Ecto neural progenitor cell (in vitro differentiated cells): ENCODE measurements at places on chromosomes 11 and 22.
A peak's percentile ranks its signal among the peaks of the same experiment; 100 is the strongest.

DNA sequence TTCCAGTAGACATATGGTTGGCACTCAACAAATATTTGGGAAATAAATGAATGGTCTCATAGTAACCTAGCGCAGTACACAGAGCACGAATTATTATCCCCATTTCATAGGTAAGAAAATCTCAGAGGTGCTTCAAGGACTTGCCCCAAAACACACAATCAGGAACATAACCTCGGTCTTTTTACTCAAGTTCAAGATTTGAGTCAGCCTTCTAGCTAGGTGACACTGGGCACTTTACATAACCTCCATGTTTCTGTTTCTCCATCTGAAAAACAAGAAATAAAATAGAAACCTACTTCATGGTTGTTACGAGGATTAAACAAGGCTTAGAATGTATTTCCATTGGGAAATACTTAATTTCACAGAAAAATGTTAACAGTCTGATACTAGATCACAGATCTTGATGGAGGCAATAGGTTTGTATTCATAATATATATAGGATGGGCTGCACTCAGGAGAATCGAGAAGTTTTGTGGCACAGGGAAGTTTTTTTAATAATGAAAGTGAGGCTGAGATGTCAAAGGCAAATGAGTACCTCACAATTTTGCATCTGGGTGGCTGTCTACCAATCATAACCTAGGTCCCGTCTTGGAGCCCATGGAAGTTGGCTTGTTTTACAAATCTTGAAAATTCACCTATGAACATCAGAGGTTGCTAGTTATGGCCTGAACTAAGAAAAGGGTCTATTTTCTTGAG lies 147.4 kb upstream of the ZC3H12C start:
- no peak for DNase-seq

DNA sequence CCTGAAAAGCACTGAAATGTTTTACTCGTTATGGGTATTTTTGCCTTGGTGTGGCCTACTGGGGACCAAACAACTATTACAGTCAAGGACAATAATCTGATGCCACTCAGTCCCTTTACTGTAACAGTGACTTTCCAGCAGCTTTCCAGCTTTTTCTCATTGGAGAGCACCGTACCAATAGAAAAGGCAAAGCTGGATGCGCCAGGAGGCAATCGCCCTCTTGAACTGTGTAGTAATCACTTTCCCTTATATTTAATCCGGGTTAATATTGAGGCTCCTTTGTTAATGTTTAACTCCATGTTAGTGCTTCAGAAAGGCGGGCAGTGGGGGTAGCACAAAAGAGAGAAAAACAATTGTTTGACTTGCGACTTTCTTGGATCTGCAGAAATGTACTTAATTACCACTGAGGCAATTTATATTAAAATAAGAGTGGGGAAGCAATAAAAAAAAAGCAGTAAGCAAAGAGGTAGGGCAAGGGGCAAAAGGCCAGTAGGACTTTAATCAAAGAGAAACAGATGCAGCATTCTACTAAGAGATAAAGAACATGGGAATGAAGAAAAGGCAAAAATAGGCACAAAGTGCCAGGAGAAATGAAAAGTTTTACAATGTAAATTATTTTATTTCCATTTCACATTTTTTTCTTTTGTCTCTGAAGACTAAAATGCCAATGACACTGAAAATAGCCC lies 81.6 kb downstream of the LRRC4C start:
- no peak for DNase-seq

DNA sequence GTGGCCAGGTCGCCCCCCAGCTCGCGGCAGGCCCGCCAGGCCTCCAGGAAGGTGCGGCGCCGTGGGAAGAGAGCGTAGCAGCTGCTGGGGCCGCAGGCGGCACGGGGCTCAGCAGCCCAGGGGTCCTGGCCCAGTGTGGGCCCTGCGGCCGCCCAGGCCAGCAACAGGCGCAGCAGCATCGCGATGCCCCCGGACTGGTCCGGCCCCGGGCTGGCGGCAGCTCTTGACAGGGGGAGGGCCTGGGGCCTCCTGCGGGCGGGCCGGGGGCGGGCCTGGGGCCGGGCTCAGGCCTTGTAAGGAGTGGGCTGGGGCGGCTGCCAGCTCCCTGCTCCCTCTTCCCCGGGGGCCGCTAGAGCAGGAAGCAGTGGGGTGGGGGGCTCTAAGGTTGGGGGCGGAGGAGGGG lies at the start of gene CD248:
TSS of gene CD248 (minus strand) at position 196 of the 403 bp plus-strand sequence. CDS start at position 179, 17 bp downstream.
- DNase-seq, result no peak

GRCh38 chr11:110470716-110471115 lies 41.0 kb downstream of the FDX1 start:
- no peak for DNase-seq

- no peak for DNase-seq
Observed at GRCh38 chr11:125166764-125167291, 2.3 kb downstream of the PKNOX2 start.

- no peak for DNase-seq
Observed at GRCh38 chr11:47570651-47571356, 5.4 kb downstream of the PTPMT1 start.

GRCh38 chr11:61963282-61964057 lies 4.0 kb downstream of the FTH1 start:
- DNase-seq, result peak; percentile 23

DNA sequence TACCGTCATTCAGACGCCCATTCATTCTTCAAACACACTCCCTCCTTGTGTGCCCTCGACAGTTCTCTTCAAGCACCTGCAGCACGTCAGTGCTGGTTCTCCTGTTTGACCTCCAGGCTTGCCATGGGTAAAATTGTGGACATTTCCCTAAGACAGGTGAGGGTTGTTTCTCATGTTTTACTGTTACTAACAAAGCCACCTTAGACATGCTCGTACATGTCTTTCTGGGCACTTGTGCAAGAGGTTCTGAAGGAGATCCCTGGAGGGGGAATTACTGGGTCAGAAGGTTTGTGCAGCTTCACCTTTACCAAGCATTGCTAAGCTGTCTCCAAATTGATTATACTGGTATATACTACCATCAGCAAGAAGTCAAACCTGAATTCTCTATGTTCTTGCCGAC lies 189.7 kb upstream of the TMEM45B start:
- no peak for DNase-seq

- DNase-seq, result no peak
Observed at GRCh38 chr11:12890476-12890875, 118.6 kb upstream of the RASSF10 start.

- DNase-seq, result no peak
Observed at GRCh38 chr11:43632181-43632580, 48.4 kb upstream of the HSD17B12 start.

DNA sequence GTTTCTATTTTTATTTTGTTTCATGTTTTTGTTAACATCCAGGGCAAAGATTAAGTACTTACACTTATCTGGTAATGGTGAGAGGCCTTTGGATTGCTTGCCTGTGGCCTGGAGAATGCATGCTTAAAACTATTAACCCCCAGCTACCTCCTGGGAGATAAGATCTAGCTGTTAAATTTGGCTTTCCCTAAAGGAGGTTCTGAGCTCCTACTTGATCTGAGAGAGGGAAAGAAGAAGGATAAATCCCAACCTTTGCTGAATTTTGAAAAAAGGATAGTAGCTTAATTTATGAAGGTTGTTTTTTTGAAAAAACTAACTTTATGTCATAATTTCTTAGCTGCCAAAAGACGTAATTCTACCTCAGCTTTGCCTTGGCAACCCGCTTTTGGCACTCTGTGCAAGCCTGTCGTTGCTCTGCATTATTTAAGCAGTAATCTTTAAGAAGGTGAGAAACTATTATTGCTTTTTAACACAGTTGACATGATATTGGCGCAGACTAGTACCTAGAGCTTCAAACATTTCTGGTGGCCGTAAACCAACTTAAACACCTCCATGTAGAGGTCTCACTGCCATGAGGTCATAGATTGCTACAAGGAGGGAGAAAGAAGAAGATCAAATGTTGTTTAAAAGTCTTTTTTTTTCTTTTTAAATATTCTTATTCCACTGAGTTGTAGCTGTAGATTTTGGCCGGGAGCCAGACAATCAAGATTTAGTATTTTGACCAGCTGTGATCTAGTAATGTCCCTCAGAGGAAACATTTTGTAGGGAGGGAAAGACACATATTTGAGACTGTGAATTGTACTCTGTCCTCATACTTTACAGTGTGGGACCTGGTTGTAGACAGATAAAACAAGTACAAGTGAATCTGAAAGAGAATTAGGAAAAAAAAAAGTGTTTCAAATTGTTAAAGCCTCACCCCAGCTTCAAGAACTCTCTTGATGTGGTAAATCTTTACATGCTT lies 74.4 kb downstream of the WNT11 start:
- DNase-seq, result no peak

DNA sequence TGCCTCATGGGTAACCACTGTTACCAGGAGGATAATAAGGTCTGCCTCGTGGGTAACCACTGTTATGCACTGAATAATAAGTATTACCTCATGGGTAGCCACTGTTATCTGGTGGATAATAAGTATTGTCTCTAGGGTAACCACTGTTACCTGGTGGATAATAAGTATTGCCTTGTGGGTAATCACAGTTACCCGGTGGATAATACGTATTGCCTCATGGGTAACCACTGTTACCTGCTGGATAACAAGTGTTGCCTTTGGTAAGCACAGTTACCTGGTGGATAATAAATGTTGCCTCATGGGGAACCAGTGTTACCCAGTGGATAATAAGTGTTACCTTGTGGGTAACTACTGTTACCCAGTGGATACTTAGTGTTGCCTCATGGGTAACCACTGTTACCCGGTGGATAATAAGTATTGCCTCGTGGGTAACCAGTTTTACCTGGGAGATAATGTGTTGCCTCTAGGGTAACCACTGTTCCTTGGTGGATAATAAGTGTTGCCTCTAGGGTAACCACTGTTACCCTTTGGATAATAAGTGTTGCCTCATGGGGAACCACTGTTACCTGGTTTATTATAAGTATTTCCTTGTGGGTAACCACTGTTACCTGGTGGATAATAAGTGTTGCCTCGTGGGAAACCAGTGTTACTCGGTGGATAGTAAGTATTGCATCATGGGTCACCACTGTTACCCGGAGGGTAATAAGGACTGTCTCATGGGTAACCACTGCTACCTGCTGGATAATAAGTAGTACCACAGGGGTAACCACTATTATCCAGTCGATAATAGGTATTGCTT lies 10.6 kb upstream of the NXPE4 start:
- no peak for DNase-seq

DNA sequence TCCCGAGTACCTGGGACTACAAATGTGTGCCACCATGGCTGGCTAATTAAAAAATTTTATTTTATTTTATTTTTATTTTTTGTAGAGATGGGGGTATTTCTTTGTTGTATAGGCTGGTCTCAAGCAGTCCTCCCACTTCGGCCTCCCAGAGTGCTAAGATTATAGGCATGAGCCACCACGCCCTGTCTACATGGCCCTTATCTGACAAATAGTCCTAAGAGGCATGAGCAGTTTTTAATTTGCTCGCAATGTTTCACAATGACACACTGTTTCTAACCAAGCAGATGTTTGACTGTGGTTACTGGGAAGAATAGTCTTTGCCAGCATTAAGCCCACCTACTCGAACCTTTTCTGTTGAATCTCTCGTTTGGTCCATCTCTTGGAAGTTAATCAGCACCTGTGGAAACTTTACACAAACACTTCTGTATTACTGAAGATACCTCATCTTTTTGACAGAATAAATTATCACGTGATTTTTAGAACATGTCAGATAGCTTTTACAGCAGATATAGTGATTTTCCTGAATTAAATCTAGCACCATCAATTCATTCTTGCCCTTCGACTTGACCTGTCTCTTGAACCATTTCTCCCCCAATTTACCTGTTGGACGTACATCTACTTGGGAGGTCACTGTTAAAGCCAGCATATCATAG lies 71.4 kb downstream of the MTMR3 start:
- DNase-seq, result no peak

DNA sequence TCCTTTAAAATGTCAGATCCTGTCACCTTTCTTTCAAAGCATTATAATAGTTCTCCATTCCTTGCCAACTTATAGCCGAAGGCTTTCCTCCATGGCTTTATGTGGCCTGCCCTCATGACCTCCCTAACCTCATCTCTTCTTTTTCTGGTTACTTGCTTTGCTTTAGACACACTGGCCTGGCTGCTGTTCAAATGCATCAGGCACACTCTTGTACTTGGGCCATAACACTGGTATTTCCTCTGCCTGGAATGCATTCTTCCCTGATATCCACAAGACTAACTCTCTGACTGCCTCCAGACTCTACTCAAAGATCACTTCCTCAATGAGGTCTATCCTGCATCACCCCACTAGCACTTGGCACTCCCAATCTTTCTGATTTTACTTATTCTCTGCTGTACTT lies 710.3 kb downstream of the KCNA4 start:
- DNase-seq, result no peak

GRCh38 chr11:100776212-100776896 lies 89.3 kb downstream of the ARHGAP42 start:
- DNase-seq, result no peak

DNA sequence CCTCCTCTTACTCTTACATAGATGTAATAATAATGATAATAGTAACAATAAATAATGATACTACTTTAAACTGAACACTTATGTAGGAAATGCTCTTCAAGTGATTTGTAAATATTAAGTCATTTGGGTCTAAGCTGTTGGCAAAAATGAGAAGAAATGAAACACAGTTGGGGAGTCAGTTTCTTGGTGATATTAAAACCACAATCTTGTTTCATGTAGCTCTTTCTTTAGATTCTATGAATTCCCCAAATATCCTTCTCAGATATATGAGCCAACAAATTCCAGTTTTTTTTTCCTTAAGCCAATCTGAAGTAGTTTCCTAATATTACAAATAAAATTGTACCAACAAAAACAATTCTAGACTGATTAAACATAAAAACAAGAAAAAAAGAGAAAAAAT lies 1115.6 kb upstream of the CNTN5 start:
- DNase-seq, result no peak

DNA sequence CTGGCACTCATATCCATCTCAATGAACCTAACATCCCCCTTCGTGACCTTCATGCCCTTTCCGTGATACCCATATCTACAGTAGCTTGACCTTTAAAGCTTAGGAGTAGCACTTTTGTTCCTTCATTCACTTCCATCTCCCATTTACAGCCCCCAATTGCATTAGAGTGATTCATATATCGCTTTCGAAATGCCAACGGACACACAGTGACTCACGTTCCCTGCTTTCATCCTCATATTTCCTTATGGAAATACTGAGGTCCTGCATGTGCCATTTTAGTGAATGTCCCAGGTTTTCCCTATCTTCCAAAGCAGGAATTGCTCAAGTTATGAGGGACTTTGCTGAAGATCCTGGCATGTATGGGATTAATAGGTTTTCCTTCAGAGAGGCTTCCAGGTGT lies 44.3 kb upstream of the CEP126 start:
- no peak for DNase-seq
